WTC11 (cell line): ENCODE measurements at places on chromosomes 5 and 9. TPM values are rescaled to one million over a fixed set of nuclear protein-coding genes. Genes with fewer than 3 reads are reported as not detected.

DNA sequence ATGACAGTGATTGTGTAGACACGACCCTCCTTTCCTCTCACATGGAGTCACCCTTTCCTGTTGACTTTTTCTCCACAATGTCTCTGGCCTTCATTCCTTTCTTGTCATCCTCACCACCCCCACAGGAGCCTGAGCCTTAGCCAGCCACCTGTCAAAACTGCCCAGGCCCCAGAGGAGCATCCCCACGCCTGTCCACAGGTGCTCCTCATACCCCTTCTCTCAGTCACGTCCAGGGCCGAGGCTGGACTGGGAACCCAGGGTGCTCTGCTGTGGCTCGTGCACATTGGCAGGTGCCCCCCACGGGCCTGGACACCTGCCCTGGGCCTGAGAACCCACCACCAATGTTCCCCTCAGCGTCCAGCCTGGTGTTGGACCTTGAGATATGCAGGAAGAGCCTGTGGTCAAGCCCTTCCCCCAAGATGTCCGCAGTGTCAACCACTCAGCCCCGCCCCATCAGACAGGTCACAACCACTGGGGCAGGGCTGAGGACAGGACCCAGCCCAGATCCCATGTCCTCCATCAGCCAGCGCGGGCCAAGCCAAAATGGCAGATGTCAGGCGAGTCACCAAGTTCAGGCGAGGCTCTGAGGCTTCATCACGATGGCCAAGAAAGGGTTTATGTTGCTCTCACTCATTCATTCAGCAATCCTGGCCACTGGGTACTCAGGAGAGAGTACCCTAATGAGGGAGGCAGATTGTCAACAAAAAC, 65.8 kb upstream of the STXBP1 start:
- no peaks in the 10 kb centered on the region for H3K27me3 ChIP-seq
- H3K36me3 ChIP-seq: no peaks in the 10 kb centered on the region
- H3K4me1 ChIP-seq: peaks cover 19% of the 10 kb centered on the region

DNA sequence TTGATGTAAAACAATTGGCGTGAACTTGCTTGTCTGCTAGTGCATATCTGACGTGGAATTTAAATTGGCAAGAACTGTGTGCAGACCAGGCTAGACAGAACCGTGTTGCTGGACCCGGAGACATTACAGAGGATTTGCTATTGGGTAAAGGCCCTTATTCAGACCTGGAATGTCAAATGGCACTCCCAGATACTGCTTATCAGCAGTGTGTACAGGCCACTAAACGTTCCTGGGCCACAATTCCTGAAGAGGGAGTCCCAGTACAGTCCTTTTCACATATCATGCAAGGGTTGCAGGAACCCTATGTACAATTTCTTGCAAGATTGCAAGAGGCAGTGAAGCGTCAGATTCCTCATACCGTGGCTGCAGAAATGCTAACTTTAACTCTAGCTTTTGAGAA, 13.5 kb upstream of the MCCC2 start:
- 0 out of 2 replicates have a peak, but pooled peaks cover 3% of the 10 kb centered on the region for H3K27me3 ChIP-seq
- no peak for DNase-seq
- H3K4me1 ChIP-seq: peaks cover 10% of the 10 kb centered on the region
- H3K36me3 ChIP-seq: peaks cover 22% of the 10 kb centered on the region

GRCh38 chr5:122772446-122772845, 2.4 kb upstream of the SNX2 start:
- peaks cover 14% of the 10 kb centered on the region for H3K4me1 ChIP-seq
- no peak overlapping the region for H3K4me3 ChIP-seq
- H3K36me3 ChIP-seq: no peaks in the 10 kb centered on the region
- H3K27ac ChIP-seq: no peak overlapping the region

GRCh38 chr5:136212252-136212721, 19.3 kb upstream of the SMIM32 start:
- peak; percentile 77 for DNase-seq
- peaks cover 57% of the 10 kb centered on the region for H3K27me3 ChIP-seq
- peaks cover 4% of the 10 kb centered on the region for H3K4me1 ChIP-seq
- H3K4me3 ChIP-seq: no peak overlapping the region
- H3K36me3 ChIP-seq: no peaks in the 10 kb centered on the region

DNA sequence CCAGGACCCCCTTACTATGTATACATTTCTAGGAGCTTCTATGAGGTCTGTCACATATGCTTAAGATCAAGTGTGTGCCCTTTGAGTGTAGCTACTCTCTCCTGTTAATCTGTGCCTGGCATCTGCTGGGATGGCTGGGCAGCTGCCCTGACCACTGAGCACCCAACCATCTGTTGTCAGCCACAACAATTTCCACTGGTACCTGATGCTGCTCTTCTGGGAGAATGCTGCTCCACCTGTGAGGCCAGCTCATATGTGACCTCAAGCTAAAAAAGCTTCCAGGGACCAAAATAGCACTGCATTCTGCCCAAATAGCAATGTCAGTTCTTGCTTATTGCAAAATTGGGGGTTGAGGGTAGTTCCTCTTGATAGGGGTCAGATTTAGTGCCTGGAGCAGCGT, 595.6 kb downstream of the RAB3C start:
- no peak overlapping the region for H3K27ac ChIP-seq
- H3K27me3 ChIP-seq: no peaks in the 10 kb centered on the region
- H3K36me3 ChIP-seq: no peaks in the 10 kb centered on the region
- peaks cover 13% of the 10 kb centered on the region for H3K4me1 ChIP-seq
- no peak for DNase-seq

The PKD2L2 gene
- 0.21 TPM in 1 of 3 replicates, not detected in the others for total RNA-seq

- no peak overlapping the region for H3K4me3 ChIP-seq
- peaks cover 23% of the 10 kb centered on the region for H3K27me3 ChIP-seq
- no peaks in the 10 kb centered on the region for H3K36me3 ChIP-seq
- DNase-seq: no peak
- H3K4me1 ChIP-seq: peaks cover 14% of the 10 kb centered on the region
These were observed 243.1 kb upstream of the PANK3 start for GRCh38 chr5:168822248-168822744.

The HAVCR1 gene
- total RNA-seq: not detected in 3 replicates

- no peaks in the 10 kb centered on the region for H3K4me1 ChIP-seq
- peaks cover 3% of the 10 kb centered on the region for H3K27me3 ChIP-seq
- H3K36me3 ChIP-seq: 0 out of 2 replicates have a peak, but pooled peaks cover 7% of the 10 kb centered on the region
- no peak overlapping the region for H3K4me3 ChIP-seq
- no peak for DNase-seq
- H3K27ac ChIP-seq: no peak overlapping the region
These were observed 77.0 kb upstream of the COL5A1 start for GRCh38 chr9:134564431-134565170.

- H3K36me3 ChIP-seq: no peaks in the 10 kb centered on the region
- no peaks in the 10 kb centered on the region for H3K27me3 ChIP-seq
- H3K4me1 ChIP-seq: peaks cover 16% of the 10 kb centered on the region
- no peak for DNase-seq
- no peak overlapping the region for H3K4me3 ChIP-seq
These were observed 464.5 kb upstream of the RGMB start for GRCh38 chr5:98308960-98309359.

GRCh38 chr5:36300191-36300926, 1.3 kb downstream of the RANBP3L start:
- no peaks in the 10 kb centered on the region for H3K36me3 ChIP-seq
- peaks cover 17% of the 10 kb centered on the region for H3K4me1 ChIP-seq
- no peaks in the 10 kb centered on the region for H3K27me3 ChIP-seq
- no peak overlapping the region for H3K27ac ChIP-seq
- no peak overlapping the region for H3K4me3 ChIP-seq

DNA sequence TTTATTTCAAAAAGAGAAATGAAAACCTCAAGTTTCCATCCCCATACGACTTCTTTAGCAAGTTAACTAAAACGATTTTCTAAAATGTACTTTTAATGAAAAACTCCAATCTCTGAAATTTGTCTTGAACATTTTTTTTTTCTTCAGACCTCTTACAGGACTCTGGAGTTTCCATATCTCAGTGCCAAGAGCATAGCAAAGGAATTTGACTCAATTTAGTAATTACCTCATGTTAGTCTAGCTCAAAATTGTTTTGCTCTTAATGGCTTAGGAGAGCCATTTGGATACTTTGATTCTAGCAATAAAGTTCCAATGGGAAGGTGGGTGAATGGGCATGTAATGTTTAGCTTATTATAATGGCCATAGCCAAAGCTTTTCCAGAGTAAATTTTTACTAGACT, 26.0 kb upstream of the SPATA31D4 start:
- H3K4me3 ChIP-seq: no peak overlapping the region
- no peaks in the 10 kb centered on the region for H3K36me3 ChIP-seq
- H3K4me1 ChIP-seq: peaks cover 10% of the 10 kb centered on the region
- DNase-seq: no peak
- H3K27me3 ChIP-seq: no peaks in the 10 kb centered on the region
- H3K27ac ChIP-seq: no peak overlapping the region

The DDX4 gene
- 0.23 to 0.32 TPM in 2 of 3 replicates, not detected in the other for total RNA-seq

The ANKRD34B gene
- 1.6 to 3.6 TPM (median 3.4 TPM) in 3 replicates for total RNA-seq

The KIAA0825 gene
- 1.3 to 1.6 TPM (median 1.5 TPM) in 3 replicates for total RNA-seq

DNA sequence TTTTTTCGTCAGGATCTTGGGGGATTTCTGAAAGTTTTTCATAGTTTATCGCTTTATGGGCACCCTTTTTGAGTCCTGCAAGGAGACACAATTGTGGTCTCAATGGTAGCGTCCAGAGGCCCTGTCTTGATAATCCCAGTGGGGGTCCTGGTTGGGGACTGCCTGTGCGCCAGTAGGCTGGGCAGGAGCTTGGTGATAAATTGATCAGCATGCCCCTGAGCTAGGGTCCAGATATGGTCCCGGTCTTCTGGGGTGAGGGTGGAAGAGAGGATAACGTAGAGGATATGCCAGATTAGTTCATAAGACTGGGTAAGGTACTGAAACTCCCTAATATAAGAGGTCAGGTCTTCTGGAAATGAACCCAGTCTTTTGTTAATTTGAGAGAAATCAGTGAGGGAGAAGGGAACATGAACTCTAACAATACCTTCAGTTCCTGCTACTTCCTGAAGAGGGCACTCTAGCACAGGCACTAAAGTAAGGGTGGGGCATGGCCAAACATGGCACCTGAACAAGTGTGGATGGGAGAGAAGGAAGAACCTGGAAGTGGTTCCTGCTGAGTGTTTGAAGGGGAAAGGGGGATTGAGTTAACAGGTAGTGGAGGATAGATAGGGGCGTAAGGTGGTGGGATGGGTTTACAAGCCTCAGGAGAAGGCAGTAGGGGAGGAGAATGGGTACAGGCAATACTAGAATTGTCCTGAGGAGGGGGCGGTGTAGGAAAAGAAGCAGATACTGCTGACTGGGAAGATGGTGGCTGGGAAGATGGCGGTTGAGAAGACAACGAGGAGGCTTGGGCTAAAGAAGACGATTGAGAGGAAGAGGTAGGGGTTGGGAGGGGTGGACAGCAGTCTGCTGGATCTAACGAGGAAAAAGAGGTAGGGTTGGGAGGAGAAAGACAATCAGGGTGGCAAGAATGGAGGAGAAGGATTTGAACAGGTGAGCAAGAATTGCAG, 33.8 kb upstream of the ANXA2R start:
- H3K27ac ChIP-seq: no peak overlapping the region
- peaks cover 19% of the 10 kb centered on the region for H3K36me3 ChIP-seq
- no peak overlapping the region for H3K4me3 ChIP-seq
- H3K27me3 ChIP-seq: no peaks in the 10 kb centered on the region

The GABRA1 gene
- 0.48 to 0.57 TPM (median 0.50 TPM) in 3 replicates for total RNA-seq

DNA sequence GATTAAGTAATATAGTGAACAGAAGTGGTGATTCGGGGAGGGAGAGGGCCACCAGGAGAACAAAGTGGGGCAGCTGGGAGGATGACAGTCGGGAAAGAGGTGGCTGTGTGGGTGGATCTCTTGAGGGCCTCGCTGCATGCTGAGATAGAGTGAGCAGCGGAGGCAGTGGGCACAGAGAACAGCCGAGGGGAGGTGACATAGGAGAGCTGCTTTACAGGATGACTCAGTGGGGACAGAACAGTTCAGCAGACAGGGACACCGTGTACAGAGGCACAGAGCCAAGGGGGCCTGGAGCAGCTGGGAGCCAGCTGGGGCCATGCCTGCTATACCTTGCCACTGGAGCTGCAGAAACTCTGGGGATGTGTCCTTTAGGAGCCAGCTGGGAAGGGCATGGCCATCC, 273.9 kb downstream of the GADD45G start:
- no peak overlapping the region for H3K27ac ChIP-seq
- H3K27me3 ChIP-seq: no peaks in the 10 kb centered on the region; the same call in 1 of the 2 replicates
- H3K36me3 ChIP-seq: no peaks in the 10 kb centered on the region
- no peak for DNase-seq

DNA sequence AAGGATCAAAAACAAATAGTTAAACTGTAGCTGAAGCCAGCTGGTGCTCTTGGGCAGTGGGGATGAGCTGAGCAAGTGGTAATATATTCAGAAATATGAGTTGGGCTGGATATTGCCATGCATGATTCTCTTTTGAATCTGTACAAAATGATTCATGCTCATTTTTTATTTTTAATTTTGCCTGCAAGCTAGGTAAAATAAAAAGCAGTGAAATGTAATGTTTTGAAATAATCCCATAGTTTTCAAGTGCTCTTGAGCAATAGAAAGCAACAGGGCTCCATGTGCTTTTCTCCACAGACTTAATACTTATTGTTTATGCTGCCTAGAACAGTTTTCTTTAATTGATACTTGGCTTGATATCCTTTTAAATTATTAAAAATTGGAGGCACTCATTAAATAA, 489.3 kb downstream of the TLE4 start:
- no peak overlapping the region for H3K27ac ChIP-seq
- H3K4me3 ChIP-seq: no peak overlapping the region
- peaks cover 14% of the 10 kb centered on the region for H3K36me3 ChIP-seq
- peaks cover 18% of the 10 kb centered on the region for H3K4me1 ChIP-seq

- H3K27ac ChIP-seq: no peak overlapping the region
- peaks cover 90% of the 10 kb centered on the region for H3K27me3 ChIP-seq
These were observed 27.9 kb downstream of the FOXD1 start for GRCh38 chr5:73420666-73421065.

- H3K4me3 ChIP-seq: no peak overlapping the region
- H3K36me3 ChIP-seq: no peaks in the 10 kb centered on the region
- H3K27me3 ChIP-seq: 0 out of 2 replicates have a peak, but pooled peaks cover 2% of the 10 kb centered on the region
- no peak for DNase-seq
- peaks cover 7% of the 10 kb centered on the region for H3K4me1 ChIP-seq
- H3K27ac ChIP-seq: no peak overlapping the region; the same call in 1 of the 2 replicates
These were observed 5.7 kb downstream of the FGD3 start for GRCh38 chr9:92952906-92953610.

GRCh38 chr5:132058646-132059042, 1.8 kb upstream of the IL3 start:
- no peaks in the 10 kb centered on the region for H3K36me3 ChIP-seq
- no peak overlapping the region for H3K27ac ChIP-seq
- DNase-seq: no peak
- no peaks in the 10 kb centered on the region for H3K27me3 ChIP-seq

The HMCN2 gene
- total RNA-seq: 5.6 to 12.4 TPM (median 10.8 TPM) in 3 replicates

GRCh38 chr5:14450018-14450524, 131.5 kb upstream of the OTULINL start:
- peaks cover 25% of the 10 kb centered on the region for H3K36me3 ChIP-seq
- H3K4me1 ChIP-seq: peaks cover 50% of the 10 kb centered on the region
- DNase-seq: no peak
- no peak overlapping the region for H3K27ac ChIP-seq
- H3K4me3 ChIP-seq: no peak overlapping the region
- peaks cover 4% of the 10 kb centered on the region; the same call in 1 of the 2 replicates for H3K27me3 ChIP-seq

- no peak for DNase-seq
- no peak overlapping the region for H3K27ac ChIP-seq
- no peak overlapping the region for H3K4me3 ChIP-seq
- peaks cover 23% of the 10 kb centered on the region for H3K27me3 ChIP-seq
These were observed 6.2 kb upstream of the TMEM141 start for GRCh38 chr9:136784997-136785361.
